Stimulated activated CD8-positive, alpha-beta memory T cell treated with anti-CD3 and anti-CD28 coated beads, Interleukin-15, amount 100 ng/mL, for 4 hours (primary cell): ENCODE measurements at places on chromosomes 4 and X.

DNA sequence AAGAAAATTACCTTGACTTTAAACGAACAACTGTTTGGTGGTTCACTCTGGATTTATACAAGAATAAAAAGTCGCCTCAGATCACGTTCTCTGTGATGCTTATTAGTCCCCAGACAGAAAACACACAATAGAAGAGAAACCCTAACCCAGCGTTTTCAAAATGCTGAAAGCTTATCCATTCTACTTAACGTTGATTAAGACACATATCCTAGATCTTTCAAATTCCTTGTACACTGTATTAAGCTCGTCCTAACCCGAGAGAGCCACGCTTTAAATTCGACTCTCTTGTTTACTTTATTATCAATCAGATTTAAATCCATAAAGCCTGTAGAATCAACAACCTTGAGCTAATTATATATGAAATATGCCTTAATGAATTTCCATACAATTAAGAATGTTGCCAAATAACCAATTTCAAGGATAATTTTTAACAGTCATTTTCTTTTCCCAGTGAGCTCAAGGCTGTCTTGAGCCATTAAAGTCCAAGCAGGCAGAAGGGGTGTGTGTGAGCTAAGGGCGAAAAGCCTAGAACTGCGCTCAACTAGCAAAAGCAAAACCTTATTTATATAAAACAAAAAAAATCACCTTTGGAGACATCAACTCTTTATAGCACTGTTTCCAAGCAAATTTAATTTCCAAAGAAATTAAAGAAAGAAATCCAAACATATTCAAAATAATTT lies 981 bp upstream of the PITX2 start:
- no peak for DNase-seq

DNA sequence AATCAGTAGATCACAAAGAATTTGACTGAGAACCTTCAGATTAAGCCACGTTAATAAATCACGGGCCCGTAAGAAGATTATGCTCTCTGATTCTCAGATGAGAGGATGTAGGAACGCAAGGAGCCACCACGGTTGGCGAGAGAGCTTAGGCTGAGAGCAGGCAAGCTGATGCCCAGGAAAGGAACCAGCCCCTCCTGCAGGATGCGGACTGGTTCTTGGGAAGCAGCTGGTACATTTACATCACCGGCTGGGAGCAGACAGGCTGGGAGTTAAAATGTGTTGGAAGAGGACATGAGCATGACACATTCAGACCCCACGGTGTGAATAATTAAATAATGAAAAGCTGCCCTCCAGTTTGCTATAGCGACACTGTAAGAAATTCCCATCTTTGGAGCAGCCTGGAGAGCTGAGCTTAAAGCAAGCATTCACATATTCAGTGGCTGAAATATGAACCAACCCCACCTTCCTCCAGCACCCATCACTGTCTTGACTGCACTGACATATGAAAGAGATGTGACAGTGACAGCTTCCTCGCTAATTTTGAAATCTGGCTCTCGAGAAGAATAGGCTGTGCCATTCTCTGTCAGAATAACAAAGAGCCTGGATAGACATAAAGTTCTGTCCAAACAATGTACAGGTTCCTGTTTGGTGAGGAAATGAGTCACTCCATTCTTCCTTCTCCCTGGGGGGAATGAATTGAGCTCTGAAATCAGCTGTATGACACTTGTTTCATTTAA lies 33.1 kb downstream of the LNX1 start:
- no peak for DNase-seq

GRCh38 chr4:36189511-36190226 lies 54.6 kb downstream of the ARAP2 start:
- no peak for DNase-seq

DNA sequence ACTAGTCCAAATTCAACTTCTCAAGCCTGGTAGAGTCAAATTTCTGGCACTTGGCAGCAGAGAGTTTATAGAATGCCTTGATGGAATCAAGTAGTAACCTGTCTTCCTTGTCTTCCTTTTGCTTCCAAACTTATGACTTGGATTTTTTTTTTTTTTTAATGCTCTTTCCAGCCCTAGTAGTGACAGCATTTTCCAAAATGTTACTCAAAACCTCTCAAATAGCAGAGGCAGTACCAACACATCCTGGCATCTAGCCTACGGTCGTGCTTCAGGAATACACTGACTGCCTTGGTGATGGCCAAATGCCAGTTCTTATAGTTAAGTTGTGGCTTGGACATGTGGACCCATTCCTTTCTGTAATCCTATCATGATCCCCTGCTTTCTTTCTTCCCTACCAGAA lies 46.0 kb downstream of the GALNT7 start:
- DNase-seq = no peak

DNA sequence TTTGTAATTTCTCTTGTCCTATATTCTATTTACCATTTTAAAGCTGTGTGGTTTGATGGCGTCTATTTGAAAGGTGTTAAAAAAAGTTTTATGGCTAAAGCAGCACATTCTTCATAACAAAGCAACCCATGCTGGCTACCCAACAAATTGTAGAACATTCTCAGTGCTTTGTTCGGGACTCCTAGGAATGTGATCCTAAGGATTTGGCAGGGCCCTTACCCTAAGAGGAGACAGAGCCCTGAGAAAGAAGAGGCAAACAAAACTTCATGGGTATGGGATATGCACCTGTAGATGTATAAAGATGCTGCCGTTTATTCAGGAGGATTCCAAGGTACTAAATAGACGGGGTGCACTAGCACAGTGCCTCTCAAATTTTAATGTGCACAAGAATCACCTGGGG lies 370.8 kb upstream of the DIPK2B start:
- DNase-seq = no peak

DNA sequence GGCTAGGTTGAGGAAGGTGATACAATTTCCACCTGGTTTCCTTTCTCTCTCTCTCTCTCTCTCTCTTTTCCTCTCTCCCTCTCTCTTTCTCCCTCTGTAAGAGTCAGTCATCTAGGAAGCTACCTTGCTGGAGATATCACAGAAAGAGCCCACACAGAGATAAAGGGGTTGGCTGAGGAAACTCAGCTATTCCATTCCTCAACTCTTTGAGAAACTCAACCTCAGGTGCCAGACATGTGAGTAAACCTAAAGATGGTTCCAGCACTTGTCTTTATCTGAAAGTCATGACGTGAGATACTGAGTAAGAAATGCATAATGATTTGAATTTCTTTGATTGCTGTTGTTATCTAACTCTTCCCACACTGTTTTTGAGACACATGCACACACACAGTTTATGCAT lies 564.0 kb downstream of the SPOCK3 start:
- DNase-seq = no peak

DNA sequence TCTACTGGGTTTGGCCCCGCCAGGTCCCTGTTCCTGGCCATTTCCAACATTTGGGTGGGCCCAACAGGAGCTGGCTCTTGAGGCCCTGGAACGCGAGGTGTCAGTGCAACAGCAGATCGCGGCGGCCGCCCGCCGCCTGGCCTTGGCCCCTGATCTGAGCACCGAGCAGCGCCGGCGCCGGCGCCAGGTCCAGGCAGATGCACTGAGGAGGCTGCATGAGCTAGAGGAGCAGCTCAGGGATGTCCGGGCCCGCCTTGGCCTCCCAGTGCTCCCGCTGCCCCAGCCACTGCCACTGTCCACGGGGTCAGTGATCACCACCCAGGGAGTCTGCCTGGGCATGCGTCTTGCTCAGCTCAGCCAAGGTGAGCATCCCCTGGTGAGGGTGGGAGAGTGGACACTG lies 5.5 kb downstream of the CCDC120 start:
- DNase-seq = no peak

DNA sequence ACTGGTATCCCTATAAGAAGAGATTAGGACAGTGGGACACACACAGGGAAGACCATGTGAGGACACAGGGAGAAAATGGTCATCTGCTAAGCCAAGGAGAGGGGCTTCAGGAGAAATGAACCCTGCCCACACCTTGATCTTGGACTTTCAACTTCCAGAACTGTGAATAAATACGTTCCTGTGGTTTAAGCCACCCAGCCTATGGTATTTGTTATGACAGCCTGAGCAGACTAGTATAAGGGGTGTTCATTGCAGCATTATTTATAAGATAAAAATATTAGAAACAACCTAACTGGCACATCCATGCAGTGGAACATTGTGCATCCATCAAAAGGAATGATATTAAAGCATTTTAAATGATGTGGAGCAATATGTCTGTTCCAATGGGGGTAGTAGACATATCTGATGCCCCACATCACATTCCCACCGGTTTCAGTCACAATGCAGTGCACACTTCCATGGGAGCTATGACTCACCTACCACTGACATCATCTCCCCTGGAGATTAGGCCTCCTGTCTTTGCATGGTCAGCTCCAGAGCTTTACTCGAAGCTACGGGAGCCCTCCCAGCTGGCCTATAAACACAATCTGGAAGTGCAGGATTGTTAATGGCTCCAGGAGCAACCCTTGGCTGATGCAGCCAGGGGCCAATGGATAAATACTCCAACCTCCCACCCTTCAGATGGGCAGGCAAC lies 38.9 kb upstream of the MAMLD1 start:
- no peak for DNase-seq

GRCh38 chr4:8188743-8189550 lies 10.1 kb upstream of the SH3TC1 start:
- DNase-seq = no peak

DNA sequence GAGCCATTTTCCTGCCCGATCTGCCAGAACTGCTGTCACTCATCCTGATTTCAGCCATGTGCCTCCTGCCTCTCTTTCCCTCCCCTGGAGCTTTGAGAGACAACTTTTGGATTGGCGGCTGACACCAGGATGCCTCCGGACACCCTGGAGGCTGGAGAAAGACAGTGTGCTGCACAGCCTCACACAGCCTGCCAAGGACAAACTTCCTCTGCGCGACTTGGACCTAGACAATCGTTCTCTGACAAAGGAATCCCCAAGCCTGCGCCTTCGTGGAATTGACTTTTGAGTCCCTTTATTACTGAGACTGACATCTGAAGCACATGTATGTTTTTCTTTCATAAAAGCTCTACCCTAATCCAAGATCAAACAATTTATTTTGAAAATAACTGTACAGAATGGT lies 10.8 kb upstream of the LDB2 start:
- no peak for DNase-seq

GRCh38 chr4:1028574-1029220 lies 17.3 kb downstream of the FGFRL1 start:
- no peak for DNase-seq

- DNase-seq = no peak
Measured at GRCh38 chrX:40108959-40109287, 11.2 kb upstream of the BCOR start.
